GM12878 (cell line): ENCODE measurements at places on chromosomes 2 and 18. TPM values are rescaled to one million over a fixed set of nuclear protein-coding genes. Genes with fewer than 3 reads are reported as not detected.
A peak's percentile ranks its signal among the peaks of the same experiment; 100 is the strongest.

- DNase-seq = no peak
Measured at GRCh38 chr18:23776306-23776705, 87.1 kb downstream of the LAMA3 start.

DNA sequence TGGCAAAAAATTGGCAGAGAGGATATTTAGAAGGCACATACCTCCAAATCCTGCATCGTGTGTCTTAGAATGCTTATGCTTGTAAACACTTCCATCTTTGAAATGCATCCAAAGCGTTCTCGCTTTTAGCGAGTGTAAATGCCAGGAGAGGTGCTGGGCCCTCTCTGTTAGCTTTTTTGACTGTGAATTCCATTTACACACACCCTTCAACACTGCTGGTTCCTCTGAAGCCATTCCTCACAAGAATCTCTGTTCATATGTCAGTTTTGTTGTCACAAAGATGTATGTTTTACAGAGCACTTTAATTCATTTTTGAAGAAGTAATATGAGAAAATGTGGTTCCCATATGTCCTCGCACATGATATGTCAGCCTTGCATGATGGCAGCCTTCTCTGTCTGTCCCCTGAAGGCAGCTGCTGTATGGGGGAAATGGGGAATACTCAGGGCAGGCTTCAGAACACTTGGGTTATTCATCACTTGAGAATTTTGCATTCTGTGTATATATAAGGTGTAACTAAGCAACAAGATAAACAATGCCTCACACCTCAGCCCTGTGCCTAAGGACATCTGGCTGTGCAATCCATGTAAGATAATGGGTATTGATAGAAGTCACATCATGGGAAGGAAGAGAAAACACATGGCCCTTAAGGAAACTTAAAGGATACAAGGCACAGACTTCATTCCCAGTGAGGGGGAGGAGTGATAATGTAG, 52.3 kb downstream of the RAB27B start:
- DNase-seq = no peak

DNA sequence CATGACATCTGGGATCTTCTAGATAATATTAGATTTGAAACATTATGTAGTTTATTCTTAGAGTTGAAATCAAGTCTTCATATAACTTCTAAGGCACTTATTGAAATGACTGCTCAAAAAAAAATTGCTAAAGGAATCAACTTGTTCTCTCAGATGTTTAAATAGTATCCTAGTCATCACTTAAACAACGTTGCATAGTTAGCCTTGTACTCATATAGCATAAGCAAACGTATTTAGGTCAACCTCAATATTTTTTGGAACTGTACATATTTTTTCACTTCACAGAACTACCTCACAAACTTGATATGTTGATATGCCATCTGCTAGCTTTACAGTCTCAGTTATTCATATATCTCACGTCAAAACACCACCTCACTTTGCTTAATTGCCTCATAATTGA, 47.1 kb upstream of the CREB1 start:
- no peak for DNase-seq

- DNase-seq = no peak
Measured at GRCh38 chr2:37168217-37168981, 11.6 kb upstream of the EIF2AK2 start.

- DNase-seq = no peak
Measured at GRCh38 chr2:150143087-150143536, 344.4 kb downstream of the RND3 start.

GRCh38 chr18:10352671-10353070, 101.8 kb upstream of the APCDD1 start:
- no peak for DNase-seq

DNA sequence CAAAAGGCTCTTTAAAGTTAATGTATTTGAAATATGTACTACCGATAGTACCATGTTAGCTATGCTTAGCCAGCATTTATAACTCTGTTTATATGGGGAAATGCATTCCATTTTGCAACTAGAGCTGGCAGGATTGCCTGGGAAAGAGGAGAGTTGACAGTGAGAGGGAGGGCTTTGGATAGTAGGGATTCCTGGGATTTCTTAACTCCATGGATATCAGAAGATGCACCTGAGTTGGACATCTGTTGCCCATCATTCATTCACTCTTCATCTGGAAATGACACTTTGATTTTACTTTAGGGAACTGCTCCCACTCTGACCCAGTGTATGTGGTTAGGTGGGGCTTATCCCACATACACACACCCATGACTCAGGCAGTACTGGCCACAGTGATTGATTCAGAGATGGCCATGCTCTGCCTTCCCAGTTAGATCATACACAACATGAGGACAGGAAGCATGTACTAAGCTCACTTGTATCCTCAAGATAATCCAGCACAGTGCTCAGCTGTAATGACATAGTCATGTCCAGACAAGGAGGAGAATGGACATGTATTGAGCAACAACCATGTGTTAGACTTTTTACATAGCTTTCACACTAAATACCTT, 248.8 kb downstream of the MREG start:
- DNase-seq = no peak

DNA sequence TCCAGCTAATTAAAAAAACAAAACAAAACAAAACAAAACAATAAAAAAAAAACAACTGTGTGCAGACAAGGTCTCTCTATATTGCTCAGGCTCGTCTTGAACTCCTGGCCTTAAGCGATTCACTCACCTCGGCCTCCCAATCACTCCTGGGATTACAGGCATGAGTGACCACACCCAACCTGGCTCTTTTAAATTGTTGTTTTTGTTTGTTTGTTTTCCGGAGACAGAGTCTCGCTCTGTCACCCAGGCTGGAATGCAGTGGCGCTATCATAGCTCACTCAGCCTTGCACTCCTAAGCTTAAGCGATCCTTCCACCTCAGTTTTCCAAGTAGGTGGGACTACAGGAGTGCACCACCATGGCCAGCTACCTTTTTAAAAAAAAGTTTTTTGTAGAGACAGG, 201.6 kb downstream of the EN1 start:
- no peak for DNase-seq

DNA sequence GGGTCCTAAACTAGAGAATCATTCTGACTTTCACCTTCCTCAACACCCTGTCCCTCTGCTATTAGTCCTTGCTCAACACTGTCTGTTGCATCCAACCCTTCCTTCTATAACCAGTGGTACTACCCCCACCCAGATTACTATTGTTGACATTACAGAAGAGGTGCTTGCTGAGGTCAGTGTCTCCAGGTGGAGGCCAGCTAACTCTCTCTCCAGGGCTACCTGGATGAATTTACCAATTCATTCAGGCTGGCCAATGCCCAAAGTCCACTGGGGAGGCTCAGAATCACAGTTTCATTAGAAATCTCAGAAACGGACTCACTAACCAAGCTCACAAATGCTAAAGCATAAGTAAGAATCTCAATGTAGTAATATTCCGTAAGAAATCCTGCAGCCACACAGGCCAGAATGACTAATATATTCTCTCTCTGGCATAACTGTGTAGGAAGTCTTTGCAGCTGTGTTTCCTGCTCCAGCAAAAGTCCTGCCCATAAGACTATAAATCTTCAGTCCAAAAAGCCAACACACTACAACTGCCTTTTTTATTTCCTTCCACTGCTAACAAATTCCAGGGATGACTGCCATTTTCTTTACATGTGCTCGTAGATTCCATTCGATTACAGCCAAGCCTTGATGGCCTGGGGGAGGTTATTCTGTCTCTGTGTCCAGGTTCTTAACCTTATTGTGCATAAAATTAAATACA, 10.0 kb upstream of the TTR start:
- no peak for DNase-seq

- DNase-seq = no peak
Measured at GRCh38 chr2:2146969-2147900, 183.8 kb downstream of the MYT1L start.

GRCh38 chr2:29130295-29130694, 15.1 kb downstream of the CLIP4 start:
- DNase-seq = no peak

- DNase-seq = no peak
Measured at GRCh38 chr2:188440849-188441248, 149.2 kb downstream of the GULP1 start.

DNA sequence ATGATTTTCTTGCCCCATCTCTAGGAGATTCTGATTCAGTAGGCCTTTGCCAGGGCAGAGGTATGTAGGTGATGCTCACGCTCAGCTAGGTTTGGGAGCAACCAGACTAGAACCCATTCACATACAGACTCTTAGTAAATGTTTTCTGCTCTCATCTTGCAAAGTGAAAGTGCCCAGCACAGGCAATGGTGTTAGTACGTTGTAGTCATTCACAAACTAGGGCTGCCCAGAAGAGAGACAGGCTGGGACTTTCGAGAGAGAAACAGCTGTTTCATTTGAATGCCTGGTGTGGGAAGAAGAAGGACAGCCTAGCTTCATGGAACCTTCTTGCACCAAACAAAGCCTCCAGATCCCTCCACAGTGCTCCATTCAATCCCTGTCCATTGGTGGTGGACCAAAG, 19.4 kb downstream of the DDX18 start:
- DNase-seq = no peak

DNA sequence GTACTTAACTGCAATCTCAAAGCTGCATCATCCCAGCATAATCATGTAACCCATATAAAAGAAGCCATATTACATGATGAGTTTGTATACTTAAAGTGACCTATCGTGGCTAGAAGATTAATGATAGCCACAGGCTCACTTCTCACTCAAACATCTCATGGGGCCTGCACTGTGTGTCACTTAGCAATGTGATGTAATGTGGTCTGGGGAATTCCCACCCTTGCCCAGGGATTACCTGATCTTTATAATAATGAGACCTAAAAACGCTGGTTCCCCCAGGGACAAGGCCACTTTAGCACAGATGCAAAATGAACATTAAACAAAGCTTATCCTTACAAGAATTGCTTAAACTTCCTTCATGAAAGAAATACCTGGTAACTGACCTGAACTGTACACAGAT, 427.1 kb upstream of the CNTNAP5 start:
- peak; percentile 0 for DNase-seq

DNA sequence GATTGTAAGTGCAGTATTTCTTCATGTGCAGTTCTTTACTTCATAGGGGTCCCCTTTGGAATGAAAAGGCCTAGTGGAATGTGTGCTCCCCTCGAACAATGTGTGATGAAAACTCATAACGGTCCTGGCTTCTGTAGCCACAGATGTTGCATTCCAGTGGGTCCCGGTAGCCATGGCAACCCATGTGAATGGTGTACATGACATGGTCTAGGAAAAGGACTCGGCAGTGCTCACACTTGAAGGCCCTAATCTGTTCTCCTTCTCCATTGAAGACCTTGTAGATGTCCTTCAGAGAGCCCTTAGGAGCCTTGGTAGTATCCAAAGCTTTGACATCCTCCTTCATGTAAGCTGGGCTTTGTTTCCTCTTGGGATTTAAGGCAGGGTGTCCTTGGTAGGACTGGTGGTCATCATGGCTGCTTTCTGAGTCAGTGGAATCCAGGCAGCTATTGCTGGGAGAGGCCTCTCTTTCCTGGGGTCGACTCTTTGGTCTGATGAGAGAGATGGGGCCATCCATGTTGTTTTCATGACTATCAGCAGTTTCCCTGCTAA, 144.0 kb downstream of the IKZF2 start:
- DNase-seq = no peak

GRCh38 chr2:215368493-215368809, 56.6 kb downstream of the ATIC start:
- no peak for DNase-seq

DNA sequence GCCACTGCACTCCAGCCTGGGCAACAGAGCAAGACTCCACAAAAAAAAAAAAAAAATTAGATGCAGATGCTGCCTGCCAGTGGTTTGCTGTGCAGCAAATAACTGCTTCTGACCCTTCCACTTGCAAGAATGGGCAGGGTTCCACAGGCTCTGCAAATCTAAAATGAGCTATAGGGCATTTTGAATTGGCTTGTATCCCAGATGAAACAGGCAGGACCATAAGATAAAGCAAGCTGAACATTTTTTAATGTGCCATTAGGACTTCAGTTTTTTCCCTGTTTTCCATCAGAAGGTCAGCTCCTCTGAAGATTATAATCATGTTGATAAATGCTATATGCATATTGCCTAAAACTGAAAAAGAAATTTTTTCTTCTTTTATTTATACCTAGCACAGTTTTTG, 15.7 kb upstream of the FZD7 start:
- no peak for DNase-seq

DNA sequence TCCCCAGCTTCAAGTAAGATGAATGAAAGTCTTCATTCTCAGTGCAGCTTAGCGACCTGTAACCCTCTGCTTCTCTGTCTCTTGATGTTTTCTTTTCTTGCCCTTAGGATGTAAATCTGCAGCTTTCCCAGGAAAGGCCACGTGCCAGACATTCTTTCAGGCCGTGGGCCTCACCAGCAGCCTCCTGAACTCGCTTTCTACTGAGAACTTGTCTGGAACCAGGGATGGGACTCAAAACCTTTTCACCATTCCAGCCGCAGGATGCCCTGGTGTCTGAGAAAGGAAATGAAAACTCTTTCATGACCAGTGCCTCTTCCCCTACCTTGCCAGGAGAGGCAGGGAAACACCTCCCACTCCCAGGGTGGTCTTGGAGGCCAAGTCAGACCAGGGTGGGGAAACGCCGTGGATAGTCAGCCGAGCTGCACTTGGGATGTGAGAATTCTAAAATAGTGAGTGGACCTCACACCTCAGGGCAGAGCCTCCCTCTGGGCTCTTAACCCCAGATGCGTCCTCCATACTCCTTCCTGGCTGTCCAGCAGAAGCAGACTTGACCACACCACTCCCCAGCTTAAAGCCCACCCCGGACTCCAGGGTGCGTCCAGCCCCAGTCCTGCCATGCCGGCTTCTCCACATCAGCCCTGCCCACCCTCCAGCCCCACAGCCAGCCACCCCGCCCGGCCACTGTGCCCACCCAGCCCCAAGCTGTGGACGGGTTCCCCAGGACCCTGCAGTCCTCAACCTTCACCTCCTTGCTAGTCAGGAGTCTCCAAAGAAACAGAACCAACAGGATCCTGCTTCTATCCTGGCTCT, 115.5 kb downstream of the TWIST2 start:
- DNase-seq = no peak

DNA sequence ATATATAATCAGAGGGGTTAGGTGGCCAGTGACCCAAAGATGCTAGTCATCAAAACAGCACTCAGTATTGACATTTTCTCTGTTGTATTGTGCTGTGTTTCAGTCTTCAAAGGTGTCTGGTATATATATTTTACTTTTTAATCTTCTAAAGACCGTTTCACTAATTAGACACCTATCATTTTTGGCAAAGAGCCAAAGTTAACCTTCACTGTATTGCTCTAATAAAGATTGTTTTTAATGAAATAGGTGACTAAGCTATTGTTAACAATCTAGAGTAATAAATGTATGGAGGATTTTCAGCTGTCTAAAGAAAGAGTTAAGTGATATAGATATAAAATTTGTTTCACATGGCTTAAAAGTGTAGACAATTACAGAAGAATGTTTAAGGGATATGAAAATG, 264.0 kb downstream of the CNTNAP5 start:
- DNase-seq = no peak

GRCh38 chr2:10467401-10467800, 19.3 kb upstream of the ODC1 start:
- no peak for DNase-seq

- no peak for DNase-seq
Measured at GRCh38 chr2:232839411-232840079, 30.5 kb upstream of the SNORC start.

The SCYGR4 gene
- not detected in 2 replicates for total RNA-seq

The LYG2 gene
- not detected in 2 replicates for total RNA-seq

The TLX2 gene
- 5.3 and 5.5 TPM in 2 replicates for total RNA-seq

The CDH2 gene
- total RNA-seq = 0.18 and 0.19 TPM in 2 replicates

The ASXL3 gene
- 0.15 TPM in 1 of 2 replicates, not detected in the other for total RNA-seq

The IL1RN gene
- not detected in 2 replicates for total RNA-seq

The MPV17 gene
- 63.3 and 63.4 TPM in 2 replicates for total RNA-seq

The ASPRV1 gene
- total RNA-seq = 0.53 and 0.59 TPM in 2 replicates

The GATA6 gene
- total RNA-seq = 0.05 TPM in 2 replicates

The SERPINB7 gene
- not detected in 2 replicates for total RNA-seq

The EPB41L3 gene
- 0.21 and 0.69 TPM in 2 replicates for total RNA-seq

The GTF2A1L gene
- total RNA-seq = not detected in 2 replicates

The IL1RL2 gene
- total RNA-seq = not detected in 2 replicates

The NYAP2 gene
- not detected in 2 replicates for total RNA-seq

The NT5DC4 gene
- total RNA-seq = 0.85 TPM in 1 of 2 replicates, not detected in the other

The EVX2 gene
- not detected in 2 replicates for total RNA-seq
